ENCODE measurements at places on chromosomes 6 and 20.

GRCh38 chr6:33375143-33375671 is 16.4 kb upstream of the KIFC1 start:
- peak; percentile 82 for DNase-seq

DNA sequence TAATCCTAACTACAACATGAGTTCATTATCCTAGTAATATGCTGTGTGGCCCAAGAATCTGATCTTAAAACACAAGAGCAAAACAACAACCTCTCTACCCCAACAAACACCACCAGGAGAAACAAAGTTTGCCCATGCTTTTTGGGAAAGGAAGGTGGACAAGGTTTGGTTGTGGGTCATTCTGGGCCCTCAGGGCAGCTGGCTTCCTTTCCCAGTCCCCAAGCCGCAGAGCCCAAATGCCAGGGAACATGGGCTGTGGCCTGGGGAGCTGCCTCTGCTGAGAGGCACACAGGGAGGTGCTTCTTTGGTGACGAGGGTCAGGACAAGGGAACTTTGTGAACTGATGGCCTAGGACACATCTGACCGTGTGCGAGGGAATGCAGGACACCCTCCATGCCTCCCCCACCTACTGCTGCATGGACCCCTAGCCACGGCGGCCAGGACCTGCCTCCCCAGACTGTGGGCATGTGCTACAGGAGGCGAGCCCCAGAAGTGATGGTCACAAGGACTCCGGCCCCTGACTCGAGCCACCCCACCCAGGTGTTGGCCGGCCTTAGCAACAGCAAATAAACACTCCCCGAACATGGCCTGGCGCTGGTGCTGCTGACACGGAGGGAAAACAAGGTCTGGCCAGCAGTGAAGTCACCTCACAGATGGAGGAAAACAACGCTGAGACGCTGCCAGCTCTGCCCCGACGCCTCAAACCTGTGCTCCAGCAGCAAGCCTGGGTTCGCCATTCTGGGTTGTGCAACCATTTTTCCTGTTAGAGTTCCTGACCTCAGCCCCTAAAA is 55.6 kb downstream of the RRBP1 start:
- DNase-seq: no peak

DNA sequence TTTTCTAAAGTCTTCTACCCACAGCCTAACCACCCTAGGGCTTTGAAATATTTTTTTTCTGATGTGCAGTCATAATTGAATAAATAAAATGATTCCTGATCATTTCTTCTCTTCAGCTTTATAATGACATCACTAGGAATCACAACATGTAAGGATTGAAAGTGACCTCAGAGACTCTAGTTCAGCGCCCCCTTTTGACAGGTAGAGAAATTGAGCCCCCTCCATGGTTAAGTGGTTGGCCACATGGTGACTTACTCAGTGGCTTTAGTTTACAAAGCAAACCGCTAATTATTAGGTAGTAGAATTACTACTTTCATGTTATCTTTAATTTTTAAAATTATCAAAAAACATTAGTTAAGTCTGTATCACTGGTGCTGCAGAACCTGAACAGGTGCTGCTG is 13.3 kb upstream of the SLC2A12 start:
- no peak for DNase-seq

- peak; percentile 76 for DNase-seq
Observed at GRCh38 chr6:8082954-8083858, 19.0 kb upstream of the BLOC1S5 start.

DNA sequence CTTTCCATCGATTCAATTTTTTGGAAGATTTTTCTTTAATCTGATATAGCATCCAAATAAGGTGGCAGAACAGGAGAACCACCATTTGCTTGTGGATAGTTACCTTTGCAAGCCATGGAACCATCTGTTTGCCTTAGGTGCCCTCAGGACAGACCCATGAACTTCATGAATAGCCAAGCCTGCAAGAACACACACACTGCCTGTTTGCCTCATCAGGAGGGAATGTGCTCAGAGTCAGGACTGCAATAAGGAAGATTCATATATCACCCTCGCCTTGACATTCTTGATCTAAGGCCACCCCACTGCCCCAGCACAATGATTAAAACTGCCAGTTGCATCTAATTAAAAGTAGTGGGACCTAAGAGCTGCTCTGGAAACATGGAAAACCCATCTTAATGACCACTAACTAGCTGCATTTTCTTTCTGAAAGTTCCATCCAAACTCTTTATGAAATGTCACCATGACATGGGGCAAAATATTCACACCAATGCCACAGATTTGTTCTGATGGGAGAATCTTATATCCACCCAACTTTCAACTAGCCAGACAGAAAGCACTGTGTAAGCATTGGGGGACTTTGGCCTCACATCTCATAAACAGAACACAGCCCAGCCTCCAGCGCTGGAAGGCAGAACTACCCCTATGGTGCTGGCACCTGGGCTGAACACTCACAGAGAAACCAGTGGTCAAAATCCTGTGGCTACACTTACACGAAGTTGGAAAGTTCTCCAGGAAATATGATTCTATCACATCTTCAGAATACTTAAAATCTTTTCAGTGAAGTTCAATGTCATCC is 48.3 kb downstream of the TBXT start:
- DNase-seq: no peak

GRCh38 chr6:49634836-49635218 is 1.8 kb downstream of the RHAG start:
- DNase-seq: no peak

DNA sequence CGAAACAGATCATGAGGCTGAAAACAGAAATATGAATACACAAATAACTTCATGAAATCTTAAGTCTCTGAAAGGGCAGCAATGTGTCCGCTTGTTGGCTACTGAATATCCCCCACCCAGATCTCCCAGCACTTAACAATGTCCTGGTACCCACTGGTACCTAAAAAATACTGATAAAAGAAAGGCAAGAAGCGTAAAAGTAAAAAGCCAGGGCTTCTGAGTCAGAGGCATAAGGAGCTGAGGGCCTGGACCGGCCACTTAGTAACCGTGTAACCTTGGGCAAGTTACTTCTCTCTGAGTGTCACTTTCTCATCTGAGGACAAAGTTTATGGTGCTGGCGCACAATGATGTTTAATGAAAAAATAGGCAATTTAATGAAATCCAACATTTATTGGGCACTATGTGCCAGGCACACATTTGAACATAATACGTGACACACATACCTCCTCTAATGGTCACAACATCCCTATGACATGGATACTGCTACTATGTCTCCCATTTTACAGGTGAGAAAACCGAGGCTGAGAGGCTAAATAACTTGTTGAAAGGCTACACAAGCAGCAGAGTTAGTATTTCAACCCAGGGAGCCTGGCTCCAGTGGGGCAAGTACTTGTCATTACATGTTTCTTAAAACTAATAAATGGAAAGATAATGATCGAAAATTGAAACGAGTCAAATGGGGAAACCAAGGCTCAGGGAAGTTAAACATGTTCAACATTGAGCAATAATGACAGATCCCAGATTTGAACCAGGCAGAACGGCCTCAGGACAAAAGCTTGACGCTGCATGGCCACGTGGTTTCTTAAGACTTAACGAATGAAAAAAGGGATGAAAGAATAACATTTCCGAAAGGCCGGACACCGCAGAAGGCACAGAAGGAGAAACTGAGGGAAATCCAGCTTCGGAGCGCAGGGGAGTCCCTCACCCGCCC is 828 bp downstream of the TP53RK start:
- no peak for DNase-seq

- no peak for DNase-seq
Observed at GRCh38 chr6:25717866-25718740, 36.4 kb upstream of the SLC17A4 start.

DNA sequence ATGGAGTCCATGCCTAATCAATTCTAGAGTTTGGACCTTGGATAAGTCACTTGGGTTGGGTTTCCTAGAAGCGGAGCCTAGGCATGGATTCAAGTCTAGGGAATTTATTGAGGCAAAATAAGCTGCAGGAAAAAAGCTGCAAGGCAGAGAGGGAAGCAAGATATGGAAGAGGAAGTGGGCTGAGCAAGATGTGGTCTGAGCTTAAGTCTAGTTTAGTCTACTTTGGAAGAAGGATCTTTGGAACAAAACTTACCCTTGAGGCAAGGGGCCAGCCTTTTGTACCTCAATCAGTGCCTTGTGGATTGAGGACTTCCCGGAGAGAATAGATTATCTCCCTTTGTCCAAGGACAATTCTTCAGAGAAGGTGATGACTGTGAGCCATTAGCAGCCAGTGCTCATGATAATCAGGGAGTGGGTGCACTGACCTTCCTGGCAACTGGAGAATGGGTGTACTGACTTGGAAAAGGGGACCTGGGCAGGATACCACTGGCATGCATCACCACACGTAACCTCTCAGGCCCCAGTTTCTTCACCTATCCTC is 10.9 kb downstream of the ZSCAN9 start:
- no peak for DNase-seq

DNA sequence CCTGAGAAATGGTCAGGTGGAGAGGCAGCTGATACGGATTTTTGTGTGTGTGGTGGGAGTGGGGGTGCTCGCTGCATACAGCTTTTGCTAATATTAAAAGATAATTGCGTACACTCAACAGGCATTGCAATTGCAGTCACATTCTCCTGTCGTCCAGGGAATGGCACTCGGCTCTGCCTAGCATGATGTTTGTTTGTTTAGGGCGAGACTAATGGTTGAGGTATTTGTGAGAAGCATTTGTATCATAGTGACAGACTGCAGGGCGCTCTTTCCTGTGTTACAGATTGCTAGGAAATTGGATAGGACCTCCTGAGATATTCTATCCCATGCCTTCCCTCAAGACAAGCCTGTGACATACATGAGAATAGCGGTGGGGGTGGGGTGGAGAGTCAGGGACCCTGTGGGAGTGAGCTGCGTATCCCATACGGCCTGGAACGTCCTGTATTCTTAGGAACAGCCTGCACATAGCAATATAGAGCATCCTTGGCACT is 207.4 kb downstream of the SOX4 start:
- DNase-seq: peak; percentile 28

- no peak for DNase-seq
Observed at GRCh38 chr20:21104921-21105320, 1.2 kb downstream of the LINC00237 start.

GRCh38 chr20:53794529-53795115 is 201.0 kb upstream of the ZNF217 start:
- no peak for DNase-seq

- no peak for DNase-seq
Observed at GRCh38 chr6:38485488-38485887, 154.2 kb downstream of the BTBD9 start.

- no peak for DNase-seq
Observed at GRCh38 chr6:122859676-122860075, 70.6 kb downstream of the SMPDL3A start.

GRCh38 chr20:64131406-64131805 is 24.0 kb upstream of the NPBWR2 start:
- DNase-seq: no peak

- DNase-seq: no peak
Observed at GRCh38 chr20:50125279-50125678, 12.3 kb upstream of the UBE2V1 start.

DNA sequence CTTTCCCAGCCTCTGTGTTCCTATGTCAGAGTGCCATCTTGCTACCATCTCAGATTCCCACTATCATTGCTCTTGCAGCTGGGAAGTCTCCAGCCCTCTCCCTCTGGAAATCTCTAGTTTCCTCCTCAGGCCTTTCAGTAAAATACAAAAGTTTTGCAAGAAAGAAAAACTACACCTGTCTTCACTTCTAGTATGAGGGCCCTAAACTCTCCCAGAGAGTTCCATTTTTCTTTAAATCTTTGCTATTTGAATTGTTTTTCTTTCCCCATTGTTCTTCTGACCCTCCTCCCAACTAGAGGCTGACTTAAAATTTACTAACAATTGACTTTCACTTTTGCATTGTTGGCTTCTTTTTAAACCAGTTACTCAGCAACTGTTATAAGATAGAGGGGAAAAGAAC is 62.8 kb downstream of the LY86 start:
- DNase-seq: no peak

- no peak for DNase-seq
Observed at GRCh38 chr6:142827991-142828390, 117.0 kb downstream of the HIVEP2 start.

DNA sequence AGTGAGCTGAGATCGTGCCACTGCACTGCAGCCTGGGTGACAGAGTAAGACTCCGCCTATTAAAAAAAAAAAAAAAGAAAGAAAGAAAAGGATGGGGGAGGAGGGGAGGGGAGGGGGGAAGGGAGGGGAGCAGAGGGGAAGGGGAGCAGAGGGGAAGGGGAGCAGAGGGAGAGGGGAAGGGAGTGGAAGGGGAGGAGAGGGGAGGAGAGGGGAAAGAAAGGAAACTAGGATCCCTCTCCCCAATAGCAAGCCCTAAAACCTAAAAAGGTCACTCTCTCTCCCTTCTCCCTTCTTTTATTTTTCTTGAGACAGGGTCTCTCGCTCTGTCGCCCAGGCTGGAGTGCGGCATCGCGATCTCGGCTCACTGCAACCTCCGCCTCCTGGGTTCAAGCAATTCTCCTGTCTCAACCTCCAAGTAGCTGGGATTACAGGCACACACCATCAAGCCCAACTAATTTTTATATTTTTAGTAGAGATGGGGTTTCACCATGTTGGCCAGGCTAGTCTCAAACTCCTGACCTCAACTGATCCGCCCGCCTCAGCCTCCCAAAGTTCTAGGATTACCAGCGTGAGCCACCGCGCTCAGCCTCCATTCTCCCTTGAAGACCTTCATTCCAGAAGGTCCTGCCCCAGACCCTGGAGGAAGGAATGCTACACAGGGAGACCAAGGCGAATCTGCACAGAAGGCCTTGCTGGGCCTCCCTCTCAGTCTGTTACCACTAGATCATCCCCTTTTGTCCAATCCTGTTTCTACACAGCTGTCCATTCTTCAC is 45.8 kb upstream of the PIM1 start:
- no peak for DNase-seq

DNA sequence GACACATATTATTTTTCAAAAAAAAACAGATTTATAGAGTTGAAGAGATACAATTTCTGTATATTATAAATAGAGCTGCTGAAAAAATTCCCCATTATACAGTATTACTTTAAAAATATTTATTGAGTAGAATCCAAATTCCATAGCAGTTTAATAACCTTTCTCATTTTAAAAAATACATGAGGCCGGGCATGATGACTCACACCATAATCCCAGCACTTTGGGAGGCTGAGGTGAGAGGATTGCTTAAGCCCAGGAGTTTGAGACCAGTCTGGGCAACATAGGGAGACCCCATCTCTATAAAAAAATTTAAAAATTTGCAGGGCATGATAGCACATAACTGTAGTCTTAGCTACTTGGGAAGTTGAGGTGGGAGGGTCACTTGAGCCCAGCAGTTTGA is 13.0 kb downstream of the ATRN start:
- DNase-seq: no peak

- no peak for DNase-seq
Observed at GRCh38 chr20:32780749-32781655, 18.8 kb downstream of the DNMT3B start.

DNA sequence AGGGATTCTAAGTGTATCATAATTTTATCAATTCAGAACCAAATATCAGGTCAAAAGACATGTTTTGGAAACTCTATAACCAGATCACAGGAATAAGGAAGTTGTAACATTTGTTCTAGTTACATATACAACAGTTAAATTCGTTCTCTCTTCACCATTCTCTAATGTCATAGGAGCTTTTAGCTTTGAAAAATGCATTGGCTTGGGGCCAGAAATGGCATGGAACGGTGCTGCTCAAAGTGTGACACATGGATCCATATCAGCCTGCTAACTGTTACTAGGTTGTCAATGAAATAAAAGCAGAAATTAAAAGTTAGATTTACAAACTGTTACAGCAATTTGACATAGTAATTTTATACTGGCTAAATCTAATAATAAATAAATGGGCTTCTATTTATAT is 120.3 kb downstream of the LCA5 start:
- no peak for DNase-seq

GRCh38 chr20:62929051-62929538 is 2.8 kb upstream of the DIDO1 start:
- no peak for DNase-seq

Data from skeletal muscle cell (primary cell).